Adrenal gland (tissue), 19 donors: ENCODE measurements at places on chromosomes 2 and 18. TPM values are rescaled to one million over a fixed set of nuclear protein-coding genes. Genes with fewer than 3 reads are reported as not detected.

DNA sequence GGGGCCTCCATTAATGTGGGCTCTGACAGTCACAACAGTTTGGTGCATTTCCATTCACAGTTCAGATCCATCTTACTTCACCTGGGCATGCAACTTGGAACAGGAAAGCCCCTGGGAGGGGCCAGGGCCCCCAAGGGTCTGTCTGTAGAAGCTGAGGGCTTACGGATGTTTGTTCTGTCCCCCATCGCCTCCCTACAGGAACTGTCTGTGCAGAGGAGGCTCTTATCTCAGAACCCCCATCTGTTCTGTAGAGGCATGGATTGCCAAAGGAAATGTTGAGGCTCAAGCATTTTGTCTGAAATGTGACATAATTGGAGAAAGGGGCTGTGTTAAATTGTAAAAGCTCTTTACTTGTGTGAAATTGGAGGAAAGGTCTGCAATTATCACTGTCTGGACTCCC lies 334.3 kb downstream of the CLIP4 start:
- no peak for DNase-seq

DNA sequence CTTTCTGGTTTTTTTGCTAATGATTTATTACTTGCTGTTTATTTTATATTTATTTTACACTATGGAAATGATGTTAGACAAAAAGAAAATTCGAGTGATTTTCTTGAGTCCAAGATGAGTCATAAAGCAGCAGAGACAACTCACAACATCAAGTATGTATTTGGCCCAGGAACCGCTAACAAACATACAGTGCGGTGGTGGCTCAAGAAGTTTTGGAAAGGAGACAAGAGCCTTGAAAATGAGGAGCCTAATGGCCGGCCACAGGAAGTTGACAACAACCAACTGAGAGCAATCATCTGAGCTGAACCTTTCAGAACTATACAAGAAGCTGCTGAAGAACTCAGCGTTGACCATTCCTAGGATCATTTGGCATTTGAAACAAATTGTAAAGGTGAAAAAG lies 594.1 kb downstream of the SATB2 start:
- no peak for DNase-seq

GRCh38 chr2:46073540-46074046 lies 223.6 kb upstream of the EPAS1 start:
- DNase-seq = peak; percentile 11

GRCh38 chr2:24494410-24494809 lies 3.4 kb downstream of the NCOA1 start:
- DNase-seq = no peak

- DNase-seq = no peak
Measured at GRCh38 chr2:168510125-168510756, 54.2 kb downstream of the CERS6 start.

DNA sequence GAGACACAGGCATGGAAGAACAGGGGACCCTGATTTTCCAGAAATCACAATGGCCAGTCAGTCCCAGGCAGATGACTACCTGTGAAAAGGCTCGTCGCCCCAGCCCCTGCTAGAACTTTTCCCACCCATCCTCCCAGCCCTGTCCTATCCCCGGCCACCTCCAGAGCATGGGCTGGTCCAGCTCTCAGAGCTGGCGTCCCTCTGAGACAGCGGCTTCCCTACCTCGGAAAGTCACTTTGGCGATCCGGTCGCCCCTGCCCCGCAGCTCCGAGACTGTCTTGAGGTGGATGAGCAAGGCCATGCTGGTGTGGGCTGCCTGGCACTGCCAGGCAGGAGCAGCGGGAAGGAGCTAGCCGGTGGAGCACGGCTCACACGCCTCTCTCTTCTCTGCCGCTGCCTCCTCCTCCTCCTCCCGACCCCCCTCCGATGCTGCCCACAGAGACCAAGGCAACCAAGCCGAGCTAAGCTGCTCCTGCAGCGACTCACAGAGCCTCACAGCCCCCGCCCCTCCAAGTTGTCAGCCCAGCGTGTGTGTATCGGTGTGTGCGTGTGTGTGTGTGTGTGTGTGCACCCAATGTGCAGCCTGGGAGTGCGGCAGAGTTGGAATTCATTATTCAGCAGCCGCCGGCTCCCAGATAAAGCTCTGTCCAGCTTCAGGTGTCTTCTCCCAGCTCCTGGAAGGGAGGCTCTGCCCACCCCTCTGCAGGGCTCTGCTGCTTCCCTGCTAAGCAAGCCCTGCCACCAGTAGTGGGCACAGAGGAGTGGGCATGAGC lies 80.5 kb upstream of the OTOF start:
- no peak for DNase-seq

DNA sequence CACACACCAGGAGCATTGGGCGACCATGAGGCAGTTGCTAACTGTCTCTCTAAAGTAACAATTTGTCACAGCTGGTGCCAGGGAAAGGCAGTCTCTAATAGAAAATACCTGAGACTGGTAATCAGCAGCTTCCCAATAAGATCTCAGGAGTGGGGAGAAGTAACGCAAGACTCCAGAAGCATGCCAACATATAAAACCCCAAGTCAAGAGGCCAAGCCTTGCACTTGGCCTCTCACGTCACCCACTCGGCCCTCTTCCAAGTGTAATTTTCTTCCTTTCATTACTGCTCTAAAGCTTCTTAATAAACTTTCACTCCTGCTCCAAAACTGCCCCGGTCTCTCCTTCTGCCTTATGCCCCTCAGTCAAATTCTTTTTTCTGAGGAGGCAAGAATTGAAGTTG lies 455.6 kb upstream of the ACVR2A start:
- no peak for DNase-seq

- no peak for DNase-seq
Measured at GRCh38 chr2:86510436-86510933, 52.8 kb downstream of the CHMP3 start.

GRCh38 chr2:217667035-217667434 lies 335.8 kb downstream of the TNS1 start:
- no peak for DNase-seq

GRCh38 chr18:23163786-23164533 lies 28.7 kb downstream of the CABLES1 start:
- DNase-seq = no peak

DNA sequence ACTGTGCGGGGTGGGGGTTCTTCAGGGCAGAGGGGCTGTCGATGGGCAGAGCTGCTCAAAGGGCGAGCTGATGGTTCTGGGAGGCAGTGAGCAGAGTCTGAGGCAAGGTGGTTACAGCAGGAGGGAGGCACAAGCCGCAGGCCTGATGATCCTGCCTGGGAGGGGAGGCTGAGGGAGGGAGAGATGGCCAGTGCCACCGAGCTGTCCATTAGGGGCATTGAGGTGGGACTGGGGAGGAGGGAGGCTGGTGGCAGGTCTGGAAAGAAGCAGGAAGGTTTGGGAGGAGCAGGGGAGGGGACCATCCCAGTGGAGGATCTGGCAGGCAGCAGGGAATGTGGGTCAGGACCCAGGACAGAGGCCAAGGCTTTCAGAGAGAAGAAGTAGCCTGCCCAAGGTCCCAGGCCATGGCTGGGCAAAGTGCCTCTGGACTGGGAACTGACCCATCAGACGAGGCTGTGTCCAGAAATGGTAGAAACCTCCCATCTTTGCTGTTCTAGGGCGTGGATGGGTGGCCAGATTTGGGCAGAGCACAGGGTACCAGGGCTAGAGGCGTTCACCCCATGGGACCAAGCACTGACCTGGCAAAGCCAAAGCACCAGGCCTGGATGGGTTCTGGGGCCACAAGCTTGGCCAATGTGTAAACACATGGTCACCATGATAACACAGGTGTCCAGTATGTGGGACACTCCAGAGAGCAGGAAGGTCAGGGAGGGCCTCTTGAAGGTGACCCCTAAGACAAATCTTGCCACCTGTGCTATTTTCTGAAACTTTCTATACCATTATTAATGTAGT lies 55.5 kb downstream of the INHBB start:
- no peak for DNase-seq

DNA sequence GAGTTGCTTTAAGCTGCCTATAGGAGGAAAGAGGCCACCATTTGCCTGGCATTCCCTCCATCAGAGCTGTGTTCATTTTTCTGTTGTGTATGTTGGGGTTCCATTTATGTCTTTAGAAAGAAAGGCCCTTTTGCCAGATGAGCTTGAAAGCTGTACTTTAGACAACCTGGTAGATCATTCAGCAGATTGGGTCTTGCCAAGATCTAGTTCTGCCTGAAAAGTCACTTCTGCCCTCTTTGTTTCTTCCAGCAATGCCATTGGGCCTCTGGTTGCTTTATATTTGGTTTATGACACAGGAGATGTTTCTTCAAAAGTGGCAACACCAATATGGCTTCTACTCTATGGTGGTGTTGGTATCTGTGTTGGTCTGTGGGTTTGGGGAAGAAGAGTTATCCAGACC lies 14.4 kb downstream of the SLC20A1 start:
- no peak for DNase-seq

DNA sequence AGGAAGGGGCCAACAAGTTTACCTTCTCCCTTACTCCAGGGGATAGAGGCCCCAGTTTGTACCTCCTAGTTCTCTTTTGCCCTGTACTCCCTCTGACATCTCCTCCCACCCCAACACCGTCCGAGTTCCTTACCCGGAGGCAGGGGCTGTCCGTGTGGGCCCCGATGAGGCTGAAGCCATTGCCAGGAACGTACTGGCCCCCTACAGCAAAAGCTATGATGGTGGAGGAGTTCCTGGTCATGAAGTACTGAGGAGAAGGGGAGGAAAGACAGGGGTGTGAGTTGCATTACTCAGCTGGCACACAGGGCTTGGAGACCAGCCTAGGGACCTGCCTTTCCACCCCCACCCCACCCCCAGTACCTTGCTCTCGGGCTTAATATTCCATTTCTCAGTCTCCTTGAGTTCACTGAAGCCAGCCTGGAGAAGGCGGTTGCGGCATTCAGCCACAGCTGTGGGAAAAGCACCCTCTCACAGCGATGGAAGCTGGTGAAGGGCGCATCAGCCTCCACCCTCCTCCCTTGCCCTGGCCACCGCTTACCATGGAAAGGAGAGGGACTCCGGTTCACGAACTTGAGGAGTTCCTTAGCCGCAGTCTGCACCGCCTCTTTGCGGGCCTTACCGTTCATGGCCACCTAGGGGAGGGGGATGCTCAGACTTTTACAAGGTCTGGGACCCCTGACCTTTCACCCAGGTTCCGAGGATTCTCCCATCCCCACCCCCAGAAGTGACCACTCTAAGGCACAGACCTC lies 1.0 kb downstream of the DNPEP start:
- DNase-seq = no peak

- DNase-seq = no peak
Measured at GRCh38 chr18:74589811-74590210, 7.9 kb upstream of the ZNF407 start.

DNA sequence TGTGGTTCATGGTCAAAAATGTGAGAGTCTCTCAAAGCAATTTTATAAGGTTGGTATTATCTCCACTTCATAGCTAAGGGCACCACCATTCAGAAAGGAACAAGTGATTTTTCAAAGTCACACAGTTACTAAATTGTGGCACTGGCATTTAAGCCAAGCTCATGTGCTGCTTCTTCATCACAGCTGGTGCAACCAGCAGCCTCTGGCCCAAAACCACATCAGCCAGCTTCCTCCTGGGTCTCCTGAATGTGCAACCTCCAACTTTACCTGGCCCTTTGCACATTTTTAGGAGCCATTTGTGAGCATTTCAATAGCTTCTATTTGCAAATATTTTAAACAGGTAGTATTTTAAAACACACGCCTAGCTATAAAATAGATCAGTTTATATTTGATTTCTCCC lies 293.7 kb downstream of the BCL11A start:
- no peak for DNase-seq

- DNase-seq = peak; percentile 30
Measured at GRCh38 chr2:150878356-150878755, 383.3 kb downstream of the RBM43 start.

GRCh38 chr2:219446101-219446504 lies 11.5 kb downstream of the SPEG start:
- DNase-seq = no peak

- DNase-seq = peak; percentile 47
Measured at GRCh38 chr2:217248312-217248935, 388.6 kb upstream of the TNP1 start.

- no peak for DNase-seq
Measured at GRCh38 chr2:230914886-230915285, 10.2 kb downstream of the GPR55 start.

GRCh38 chr2:20584045-20584398 lies 66.9 kb downstream of the HS1BP3 start:
- DNase-seq = no peak

- peak; percentile 22 for DNase-seq
Measured at GRCh38 chr18:47595831-47596501, 334.5 kb downstream of the SMAD2 start.

DNA sequence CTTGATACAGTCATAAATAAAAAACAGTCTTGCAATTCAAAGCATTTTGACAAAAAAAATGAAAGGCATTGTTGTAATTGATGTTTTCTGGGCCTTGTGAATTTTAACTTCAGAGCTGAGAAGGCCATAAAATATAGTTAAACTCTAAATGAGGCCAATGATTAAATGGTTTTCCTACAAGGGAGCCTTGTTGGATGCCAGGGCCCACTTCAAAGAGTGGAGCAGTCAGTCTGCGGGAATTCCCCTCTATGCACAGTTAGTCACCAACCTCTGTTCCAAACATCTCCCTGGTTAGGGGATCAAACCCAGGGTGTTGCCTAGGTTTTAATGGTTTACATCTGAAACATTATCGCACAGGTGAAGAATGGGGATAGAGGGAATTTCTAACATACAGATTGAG lies 143.4 kb downstream of the NCKAP5 start:
- no peak for DNase-seq

DNA sequence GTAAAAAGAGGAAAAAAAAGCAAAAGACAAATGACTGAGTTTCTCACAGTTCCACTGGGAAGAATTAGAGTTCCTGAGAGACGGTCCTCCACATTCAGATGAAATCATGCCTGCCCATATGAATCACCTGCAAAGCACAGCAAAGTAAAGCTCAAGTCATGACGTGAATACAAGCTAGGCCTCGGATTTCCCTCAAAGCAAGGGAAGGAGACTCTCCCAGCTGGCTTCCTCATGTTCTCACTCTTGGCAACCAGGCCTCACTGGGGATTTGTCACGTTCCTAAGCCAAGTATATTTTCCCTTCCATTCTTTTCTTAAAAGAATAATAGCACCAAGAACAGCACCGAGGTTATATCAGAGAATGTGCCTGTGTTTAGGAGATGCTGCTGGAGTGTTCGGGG lies 47.0 kb downstream of the CYP27C1 start:
- peak; percentile 44 for DNase-seq

GRCh38 chr2:21198637-21199036 lies 74.9 kb downstream of the TDRD15 start:
- no peak for DNase-seq

The RAPH1 gene
- 24.8 TPM for total RNA-seq

The UGT1A9 gene
- total RNA-seq = not detected

The UBE2F gene
- total RNA-seq = 58.9 TPM

The LOXHD1 gene
- not detected for total RNA-seq

The DYNAP gene
- total RNA-seq = not detected

The RNF103 gene
- 13.7 TPM for total RNA-seq

The ZNF397 gene
- total RNA-seq = 28.4 TPM

The CAPN13 gene
- not detected for total RNA-seq

The RAPGEF4 gene
- 83.7 TPM for total RNA-seq

The SLC40A1 gene
- total RNA-seq = 769 TPM

The HK2 gene
- total RNA-seq = 11.7 TPM

The LYPD6B gene
- total RNA-seq = 0.47 TPM

The GATA6 gene
- 141 TPM for total RNA-seq

The SS18 gene
- total RNA-seq = 90.3 TPM
